ENCODE measurements at places on chromosomes 2 and 18.

DNA sequence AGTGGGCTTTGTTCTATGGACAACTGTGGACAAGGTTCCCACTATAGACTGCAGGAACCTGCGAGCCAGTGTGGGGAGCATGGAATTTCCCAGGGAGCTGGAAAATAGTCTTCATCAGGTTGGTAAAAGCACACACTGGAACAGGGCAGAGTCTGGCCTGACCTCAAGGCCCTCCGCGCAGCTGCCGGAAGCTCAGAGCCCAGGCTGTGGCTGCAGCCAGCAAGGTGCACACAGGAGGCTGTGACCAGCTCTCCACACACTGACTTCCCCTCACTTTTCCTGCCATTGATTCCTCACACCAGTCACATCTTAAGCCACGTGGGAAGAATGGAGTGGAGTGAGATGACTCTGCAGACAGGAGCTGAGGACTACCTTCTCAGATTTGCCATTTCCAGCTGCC is 19.1 kb downstream of the MAL start:
- DNase-seq: no peak

DNA sequence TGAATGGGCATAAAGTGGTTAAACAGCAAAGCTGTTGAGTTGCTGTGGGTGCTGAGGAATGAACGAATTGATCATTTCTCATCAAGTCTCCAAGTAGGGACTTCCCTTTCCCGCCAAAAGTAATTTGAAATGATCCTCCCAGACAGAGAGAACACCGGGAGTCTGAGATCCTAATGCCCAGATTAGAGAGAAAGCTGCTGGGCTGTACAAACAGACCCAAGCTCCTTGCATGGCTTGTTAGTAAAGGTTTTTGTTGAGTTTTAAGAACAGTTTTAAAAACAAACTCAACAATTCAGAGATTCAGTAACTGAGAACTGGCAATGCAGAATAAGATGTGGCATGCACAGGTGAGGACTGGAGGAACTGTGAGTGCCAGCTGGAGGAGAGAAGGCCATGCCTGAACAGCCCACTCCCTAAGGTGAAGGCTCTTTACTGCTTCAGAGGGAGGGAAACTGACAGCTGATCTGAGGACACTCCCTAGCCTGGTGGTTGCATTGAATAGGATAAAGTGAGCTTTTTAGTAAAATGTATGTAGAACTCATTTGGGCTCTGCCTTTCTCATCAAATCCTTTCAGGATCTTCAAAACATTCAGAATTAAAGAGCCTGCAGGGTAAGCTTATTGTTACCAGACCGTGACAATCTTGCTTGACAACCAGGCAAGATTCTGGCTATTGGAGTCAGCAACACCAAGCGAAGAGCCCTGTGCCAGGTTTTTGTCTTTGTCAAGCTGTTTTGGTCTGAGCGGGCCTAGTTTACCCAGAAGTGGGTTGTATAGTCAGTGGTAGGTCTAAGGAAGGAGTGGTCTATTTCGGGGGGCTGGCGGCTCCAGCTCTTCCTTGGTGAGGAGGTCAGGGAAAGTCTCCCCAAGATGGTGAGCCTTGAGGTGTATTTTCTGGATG is 63.2 kb upstream of the IGFBP5 start:
- no peak for DNase-seq

DNA sequence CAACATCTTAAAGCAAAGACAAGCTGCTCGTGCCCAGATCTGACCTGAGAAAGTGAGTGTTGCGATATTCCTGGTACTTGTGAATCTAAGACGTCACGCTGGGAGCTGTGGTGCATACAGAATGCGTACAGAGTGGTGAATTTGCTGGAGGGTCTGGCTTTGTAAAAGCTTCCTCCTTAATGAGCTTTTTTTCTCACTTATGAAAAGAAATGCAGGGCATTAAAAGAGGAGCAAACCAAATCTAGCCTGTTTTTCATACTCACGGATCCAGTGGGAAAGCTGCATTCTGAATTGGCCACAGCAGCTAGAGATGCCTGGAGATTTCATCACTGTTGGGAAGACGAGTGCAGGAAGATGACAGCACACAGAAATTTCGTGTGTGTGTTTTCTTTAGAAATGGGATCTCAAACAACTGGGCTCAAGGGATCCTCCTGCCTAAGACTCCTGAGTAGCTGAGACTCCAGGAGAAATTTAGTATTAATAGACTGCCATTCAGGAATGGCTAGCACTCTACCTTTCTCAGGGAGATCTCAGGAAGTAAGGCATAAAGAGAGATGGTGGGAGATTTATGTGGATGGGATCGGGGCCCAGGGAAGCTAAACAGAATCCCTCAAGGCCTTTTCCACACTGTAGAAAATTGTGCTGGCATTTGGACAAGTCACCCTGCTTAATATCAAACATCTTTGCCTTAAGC is 181.3 kb downstream of the ALPK2 start:
- no peak for DNase-seq

DNA sequence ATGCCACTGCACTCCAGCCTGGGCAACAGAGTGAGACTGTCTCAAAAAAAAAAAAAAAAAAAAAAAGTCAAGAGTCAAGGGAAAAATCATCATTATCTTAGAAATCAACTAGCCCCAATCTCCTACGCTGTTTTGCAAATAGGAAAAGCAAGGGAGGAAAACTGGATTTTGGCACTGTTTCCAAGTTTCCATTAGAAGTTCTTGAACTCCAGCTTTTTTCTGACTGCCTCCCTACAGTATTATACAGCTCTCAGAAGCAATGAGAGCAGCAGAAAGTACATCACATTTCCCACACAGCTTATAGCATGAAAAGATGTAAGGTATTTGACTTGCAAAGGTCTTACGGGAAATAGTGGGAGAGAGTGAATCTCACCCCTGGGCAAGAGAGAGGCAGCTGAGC is 127.8 kb downstream of the OSR1 start:
- no peak for DNase-seq

DNA sequence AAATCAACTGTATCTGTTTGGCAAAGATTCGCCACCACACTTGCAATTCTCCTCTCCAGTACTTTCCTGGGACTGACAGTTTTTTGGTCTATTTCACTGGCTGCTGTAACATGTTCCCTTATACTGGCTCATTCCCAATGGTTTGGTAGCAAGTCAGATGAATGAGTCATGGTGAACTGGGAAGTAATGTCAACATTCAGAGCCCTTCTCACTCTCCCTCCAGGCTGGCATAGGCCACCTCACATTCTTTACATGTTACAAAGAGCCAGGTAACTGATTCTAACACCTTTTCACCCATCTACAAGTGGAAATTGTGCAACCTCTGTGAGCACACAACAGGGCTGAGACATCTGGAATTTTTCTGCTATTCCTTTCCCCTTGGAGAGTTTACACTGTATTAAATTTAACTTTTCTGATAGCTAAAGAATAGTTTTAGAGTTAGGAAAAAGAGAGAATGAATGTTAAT is 111.3 kb upstream of the TLK1 start:
- DNase-seq: no peak

GRCh38 chr2:139885921-139886498 is 1105.8 kb upstream of the NXPH2 start:
- no peak for DNase-seq

DNA sequence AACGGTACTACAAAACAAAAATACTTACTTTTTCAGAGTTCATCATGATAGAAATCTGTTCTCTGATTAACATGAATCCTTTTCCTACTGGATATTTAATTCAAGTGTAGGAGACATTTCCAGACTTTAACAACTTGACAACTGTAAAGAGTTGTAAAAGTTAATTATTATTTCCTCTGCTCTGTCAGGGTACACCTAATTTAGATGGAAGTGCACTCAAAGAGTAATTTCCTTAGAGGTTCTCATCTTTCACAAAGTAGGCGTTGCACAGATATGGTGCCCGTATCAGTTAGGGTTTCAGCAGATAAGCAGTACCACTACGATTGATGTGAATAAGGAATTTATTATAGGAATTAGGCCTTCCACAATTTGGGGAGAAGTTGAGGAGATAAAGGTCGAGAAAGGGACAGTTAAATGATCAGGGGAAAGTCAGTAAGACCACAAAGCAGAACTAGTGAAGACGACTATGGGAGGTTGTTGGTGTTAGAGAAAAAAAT is 16.2 kb upstream of the PDE11A start:
- no peak for DNase-seq

DNA sequence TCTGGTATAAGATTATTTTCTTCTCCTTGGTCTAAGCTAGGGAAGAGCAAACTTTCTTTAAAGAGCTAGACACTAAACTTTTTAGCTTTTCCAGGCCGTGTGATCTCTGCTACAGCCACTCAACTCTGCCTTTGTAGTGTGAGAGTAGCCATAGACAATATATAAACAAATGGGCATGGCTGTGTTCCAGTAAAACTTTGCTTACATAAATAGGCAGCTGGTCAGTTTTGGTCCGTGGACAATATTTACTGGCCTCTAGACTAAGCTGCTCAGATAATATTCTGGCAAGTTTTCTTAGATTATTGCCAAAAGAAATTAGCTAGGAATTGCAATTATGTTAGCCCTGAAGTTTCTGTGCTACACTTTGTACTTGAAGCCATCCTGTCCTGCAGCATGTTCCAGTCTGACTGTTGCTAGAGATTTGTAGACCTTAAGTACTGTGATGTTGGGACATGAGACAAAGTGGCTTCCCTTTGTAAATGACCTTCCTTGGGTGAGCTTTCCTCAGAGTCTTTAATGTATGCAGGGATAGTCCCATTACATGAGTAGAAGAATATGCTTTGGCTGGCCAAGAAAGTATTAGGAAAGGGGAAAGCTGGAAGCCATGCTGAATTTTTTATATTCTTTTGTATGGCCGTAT is 126.9 kb downstream of the SOX11 start:
- DNase-seq: no peak
